IMR-90 (cell line): ENCODE measurements at places on chromosomes 1 and 21. TPM values are rescaled to one million over a fixed set of nuclear protein-coding genes. Genes with fewer than 3 reads are reported as not detected.
A peak's percentile ranks its signal among the peaks of the same experiment; 100 is the strongest.

The FAM177B gene
- not detected in 2 replicates for polyA plus RNA-seq

The CNIH4 gene
- polyA plus RNA-seq: 27.8 and 29.7 TPM in 2 replicates

The TMEM234 gene
- 22.7 and 23.4 TPM in 2 replicates for polyA plus RNA-seq

The NTNG1 gene
- 0.95 and 1.2 TPM in 2 replicates for polyA plus RNA-seq

DNA sequence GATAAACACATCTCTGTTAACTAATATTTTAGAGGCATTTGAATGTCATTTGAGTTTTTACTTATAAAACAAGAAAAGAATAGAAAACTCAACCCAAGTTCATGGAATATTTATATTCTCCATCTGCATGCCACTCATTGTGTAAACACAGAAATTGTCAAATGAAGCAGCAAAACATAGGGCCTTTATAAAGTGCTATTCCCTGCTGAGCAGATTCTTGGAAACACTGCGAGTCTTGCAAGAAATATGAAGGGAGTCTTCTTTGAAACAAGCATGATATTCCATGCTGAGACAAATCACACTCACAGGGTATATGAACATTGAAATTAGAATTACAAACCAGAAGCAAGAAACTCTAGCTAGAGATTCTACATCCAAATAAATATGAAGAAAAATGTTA lies 655.8 kb downstream of the BRINP3 start:
- no peak overlapping the region for H3K4me3 ChIP-seq
- no peaks in the 10 kb centered on the region for H3K27me3 ChIP-seq
- peak; percentile 36 for DNase-seq
- H3K27ac ChIP-seq: no peak overlapping the region
- H3K4me1 ChIP-seq: no peaks in the 10 kb centered on the region

DNA sequence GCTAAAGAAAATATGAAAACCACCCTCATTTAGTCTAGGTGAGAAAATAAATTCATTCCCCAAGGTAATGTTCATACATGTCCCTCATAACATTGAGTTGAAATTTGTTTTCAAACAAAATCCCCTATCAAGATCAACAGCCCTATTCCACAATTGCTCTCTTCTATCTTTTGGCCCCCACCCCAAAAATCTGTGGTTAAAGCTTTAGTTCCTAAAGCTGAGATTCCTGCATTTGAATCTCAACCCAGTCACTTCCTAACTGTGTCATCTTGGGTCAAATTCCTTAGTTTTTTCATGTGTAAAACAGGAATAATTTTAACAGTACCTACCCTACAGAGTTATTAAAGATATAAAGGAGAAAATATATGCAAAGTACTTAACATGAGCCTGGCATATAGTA lies 22.0 kb downstream of the KIAA0319L start:
- no peak overlapping the region for H3K27ac ChIP-seq
- no peak overlapping the region for H3K4me3 ChIP-seq
- peaks cover 19% of the 10 kb centered on the region for H3K4me1 ChIP-seq
- H3K27me3 ChIP-seq: no peaks in the 10 kb centered on the region
- H3K36me3 ChIP-seq: peaks cover 8% of the 10 kb centered on the region; the same call in 1 of the 2 replicates

- H3K36me3 ChIP-seq: no peaks in the 10 kb centered on the region
- peaks cover 2% of the 10 kb centered on the region; the same call in 1 of the 2 replicates for H3K4me1 ChIP-seq
- H3K27ac ChIP-seq: no peak overlapping the region
- peaks cover 7% of the 10 kb centered on the region; the same call in 1 of the 2 replicates for H3K27me3 ChIP-seq
- DNase-seq: no peak
Measured at GRCh38 chr1:10662090-10662688, 134.3 kb downstream of the CASZ1 start.

DNA sequence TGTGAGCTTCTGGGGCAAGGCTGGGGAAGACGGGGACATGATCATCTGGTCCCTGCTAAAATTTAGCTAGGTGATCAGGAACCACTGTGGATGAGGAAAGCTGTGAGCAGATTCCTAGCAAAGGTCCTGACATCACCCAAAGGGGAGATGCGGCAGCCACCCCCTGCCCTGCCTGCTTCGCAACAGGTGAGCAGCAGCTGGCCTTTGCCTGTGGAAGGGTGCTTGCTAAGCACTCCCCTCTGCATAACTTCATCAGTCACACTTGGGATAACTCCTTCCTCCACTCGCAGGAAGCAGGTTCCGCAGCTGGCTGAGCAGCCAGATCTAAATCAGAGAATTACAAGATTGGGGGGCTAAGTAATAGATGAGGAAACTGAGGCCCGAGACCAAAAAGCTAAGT lies 51.2 kb downstream of the KCNN3 start:
- H3K27me3 ChIP-seq: peaks cover 68% of the 10 kb centered on the region
- H3K36me3 ChIP-seq: no peaks in the 10 kb centered on the region
- no peak overlapping the region for H3K4me3 ChIP-seq

DNA sequence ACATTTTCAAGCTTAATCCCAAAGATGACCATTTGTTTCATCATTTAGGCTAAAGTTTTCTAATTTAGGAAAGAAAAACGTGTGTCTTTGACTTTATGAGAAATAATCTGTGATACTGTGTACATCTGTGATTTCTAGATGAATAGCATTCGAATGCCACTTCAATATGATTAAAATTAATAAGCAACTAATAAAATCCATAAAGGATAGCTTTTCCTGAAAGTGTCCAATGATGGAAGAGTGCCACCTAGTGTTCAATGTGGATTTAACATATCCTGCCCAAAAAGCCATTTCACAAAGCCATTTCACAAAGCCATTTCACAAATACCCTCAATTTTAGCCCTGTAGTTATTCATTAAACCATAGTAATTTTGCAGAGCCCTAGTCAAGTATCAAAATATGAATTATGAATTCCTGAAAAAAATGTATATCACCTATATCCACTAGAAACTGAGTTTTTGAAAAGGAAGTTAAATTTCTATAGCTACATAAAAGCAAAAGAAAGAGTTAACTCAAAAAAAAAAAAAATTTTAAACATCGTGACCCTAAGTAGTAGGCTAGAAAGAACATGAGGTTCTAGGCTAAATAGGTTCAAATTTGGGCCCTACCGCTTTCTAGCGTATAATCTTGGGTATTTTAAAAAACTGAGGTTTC lies 19.1 kb downstream of the NME7 start:
- peak; percentile 68 for DNase-seq
- no peaks in the 10 kb centered on the region for H3K4me1 ChIP-seq
- H3K27ac ChIP-seq: no peak overlapping the region

- H3K27ac ChIP-seq: no peak overlapping the region
- H3K36me3 ChIP-seq: no peaks in the 10 kb centered on the region
- H3K4me3 ChIP-seq: no peak overlapping the region
- H3K4me1 ChIP-seq: no peaks in the 10 kb centered on the region
Measured at GRCh38 chr1:74517599-74518051, 5.2 kb upstream of the LRRC53 start.

GRCh38 chr1:183215076-183215720 lies 29.1 kb downstream of the LAMC2 start:
- no peak overlapping the region for H3K4me3 ChIP-seq
- H3K36me3 ChIP-seq: no peaks in the 10 kb centered on the region
- peaks cover 6% of the 10 kb centered on the region; the same call in 1 of the 2 replicates for H3K27me3 ChIP-seq
- H3K4me1 ChIP-seq: peaks cover 4% of the 10 kb centered on the region

DNA sequence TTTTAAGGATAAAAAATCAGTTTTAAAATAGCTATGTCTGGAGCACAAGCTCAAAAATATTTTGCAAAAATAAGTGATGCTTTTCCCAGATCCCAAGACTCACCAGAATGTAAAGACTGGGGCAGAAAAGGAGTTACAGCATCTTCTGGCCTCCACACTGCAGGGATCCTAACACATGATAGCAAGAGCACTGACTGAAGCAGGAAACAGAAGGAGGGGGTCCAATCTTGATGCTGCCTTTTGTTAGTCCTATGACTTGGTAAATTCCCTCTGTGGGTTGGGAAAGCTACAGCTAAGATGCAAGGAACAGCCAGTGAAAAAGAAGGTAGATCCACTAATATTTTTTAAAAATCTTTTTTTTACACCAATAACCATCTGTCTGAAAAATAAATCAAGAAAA lies 54.2 kb upstream of the TNR start:
- H3K4me3 ChIP-seq: no peak overlapping the region
- no peak for DNase-seq
- H3K4me1 ChIP-seq: no peaks in the 10 kb centered on the region
- no peak overlapping the region for H3K27ac ChIP-seq
- no peaks in the 10 kb centered on the region for H3K36me3 ChIP-seq
